ENCODE measurements at places on chromosomes 7 and 10. TPM values are rescaled to one million over a fixed set of nuclear protein-coding genes. Genes with fewer than 3 reads are reported as not detected.

GRCh38 chr7:99014113-99014985, 129.6 kb downstream of the SMURF1 start:
- no peak for DNase-seq

- no peak for DNase-seq
Observed at GRCh38 chr7:128837521-128837921, 7.3 kb downstream of the FLNC start.

DNA sequence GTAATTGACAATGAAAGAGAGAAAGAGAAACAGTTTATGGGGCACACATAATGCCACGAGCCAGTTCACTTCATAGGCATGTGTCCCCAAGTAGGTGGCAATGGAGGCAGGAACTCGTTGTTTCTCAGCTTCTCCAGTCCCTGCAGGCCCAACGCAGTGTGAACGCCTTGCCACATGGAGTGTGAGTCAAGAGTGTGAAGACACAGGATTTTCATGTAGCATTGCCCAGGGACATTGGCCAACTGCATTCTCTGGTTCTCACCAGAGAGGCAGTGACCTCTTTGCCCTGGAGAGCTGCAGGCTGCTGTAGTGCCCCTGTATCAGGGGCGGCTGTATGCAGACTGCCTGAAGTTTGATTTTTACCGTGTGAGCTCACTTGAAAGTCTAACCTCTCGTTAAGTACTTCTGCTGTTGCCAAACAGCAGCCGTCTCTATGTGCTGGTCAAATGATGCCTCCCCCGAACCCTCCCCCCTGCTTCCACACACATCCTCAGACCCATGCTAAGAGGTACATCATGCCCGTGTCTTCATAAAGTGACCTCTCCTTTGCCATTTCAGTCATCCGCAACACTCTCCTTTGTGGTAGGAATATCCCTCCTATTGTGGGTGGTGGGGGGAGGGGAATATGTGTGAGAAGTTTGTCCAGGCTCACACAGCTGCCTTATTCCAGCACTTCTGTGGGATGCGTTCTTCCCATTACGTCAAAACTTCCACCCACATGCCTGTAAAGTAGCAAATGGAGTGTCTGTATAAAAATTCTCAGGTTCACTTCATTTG, 12.7 kb downstream of the LRRC18 start:
- no peak for DNase-seq

DNA sequence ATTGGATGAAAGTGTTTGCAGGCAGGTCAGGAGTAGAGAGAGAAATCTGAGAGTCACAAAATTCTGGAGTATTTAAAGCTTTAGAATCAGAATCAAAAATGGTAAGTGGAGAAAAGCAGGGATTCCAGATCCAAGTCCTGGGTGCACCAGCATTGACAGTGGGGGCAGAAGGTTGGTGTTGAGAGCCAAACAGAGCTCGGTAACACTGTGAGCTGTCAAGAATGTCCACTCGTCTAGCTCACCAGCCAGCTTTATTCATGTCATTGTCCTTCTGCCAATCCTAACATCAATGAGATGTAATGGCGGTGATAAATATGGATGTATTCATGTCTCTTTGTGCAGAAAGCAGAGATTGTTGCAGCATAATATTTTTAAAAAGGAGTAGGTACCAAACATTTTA, 128.8 kb downstream of the KLF6 start:
- DNase-seq, result no peak

DNA sequence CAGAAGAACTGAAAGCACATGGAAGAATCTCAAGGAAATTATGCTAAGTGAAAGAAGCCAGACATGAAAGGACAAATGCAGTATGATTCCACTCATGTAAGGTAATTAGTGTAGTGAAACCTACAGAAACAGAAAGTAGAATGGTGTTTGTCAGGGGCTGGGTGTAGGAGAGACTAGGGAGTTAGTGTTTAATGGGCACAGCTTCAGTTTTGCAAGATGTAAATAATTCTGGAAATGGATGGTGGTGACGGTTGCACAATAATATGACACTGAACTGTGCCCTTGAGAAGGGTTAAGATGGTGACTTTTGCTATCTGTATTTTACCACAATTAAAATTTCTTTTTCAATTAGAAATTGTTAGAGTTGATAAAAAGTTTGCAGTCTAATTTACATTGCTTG, 157.3 kb upstream of the ADCY1 start:
- DNase-seq, result no peak

DNA sequence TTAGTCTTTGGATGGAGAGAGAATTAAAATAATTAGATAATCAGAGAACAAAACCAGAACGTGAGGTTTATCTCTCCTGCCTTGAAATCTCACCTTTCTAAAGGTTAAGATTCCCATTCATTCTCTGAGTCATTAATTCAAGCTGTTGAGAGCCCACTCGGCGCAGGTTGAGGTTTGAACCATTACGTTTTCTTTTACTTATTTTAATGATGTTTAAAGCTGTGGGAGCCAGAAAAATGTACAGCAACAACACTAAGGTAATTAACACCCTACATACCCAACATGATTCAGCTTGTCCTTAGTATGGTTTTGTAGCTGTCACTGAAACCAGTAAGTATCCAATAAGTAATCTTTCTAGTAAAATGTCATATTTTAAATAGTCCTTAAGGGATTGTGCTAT, 153.0 kb upstream of the ANK3 start:
- no peak for DNase-seq

- no peak for DNase-seq
Observed at GRCh38 chr7:150949564-150949963, 28.6 kb downstream of the KCNH2 start.

- DNase-seq, result no peak
Observed at GRCh38 chr10:117750616-117751015, 208.1 kb downstream of the EMX2 start.

CALHM2 gene
- not detected for total RNA-seq

GRCh38 chr7:44167920-44168319, 21.3 kb downstream of the GCK start:
- no peak for DNase-seq

NODAL gene
- total RNA-seq, result not detected

DNA sequence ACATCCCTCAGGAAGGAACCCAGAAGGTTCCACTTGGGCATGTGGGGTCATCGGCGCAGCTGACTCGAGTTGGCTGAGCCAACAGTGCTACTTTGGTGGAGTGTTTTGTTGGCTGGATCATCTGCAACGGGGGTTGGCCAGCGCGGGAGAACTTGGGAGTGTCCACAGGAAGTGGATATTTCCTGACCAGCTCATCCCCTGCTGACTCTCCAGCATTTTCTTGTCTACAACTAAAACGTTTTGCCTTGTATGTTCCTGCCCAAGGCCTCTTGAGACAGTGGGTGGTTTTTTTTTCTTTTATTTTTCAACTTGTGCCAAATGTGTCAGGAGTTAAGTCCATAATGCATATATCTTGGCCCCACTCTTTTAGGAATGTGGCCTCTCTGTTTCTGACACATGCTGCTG, 208.6 kb downstream of the ZNF365 start:
- DNase-seq, result no peak

DNA sequence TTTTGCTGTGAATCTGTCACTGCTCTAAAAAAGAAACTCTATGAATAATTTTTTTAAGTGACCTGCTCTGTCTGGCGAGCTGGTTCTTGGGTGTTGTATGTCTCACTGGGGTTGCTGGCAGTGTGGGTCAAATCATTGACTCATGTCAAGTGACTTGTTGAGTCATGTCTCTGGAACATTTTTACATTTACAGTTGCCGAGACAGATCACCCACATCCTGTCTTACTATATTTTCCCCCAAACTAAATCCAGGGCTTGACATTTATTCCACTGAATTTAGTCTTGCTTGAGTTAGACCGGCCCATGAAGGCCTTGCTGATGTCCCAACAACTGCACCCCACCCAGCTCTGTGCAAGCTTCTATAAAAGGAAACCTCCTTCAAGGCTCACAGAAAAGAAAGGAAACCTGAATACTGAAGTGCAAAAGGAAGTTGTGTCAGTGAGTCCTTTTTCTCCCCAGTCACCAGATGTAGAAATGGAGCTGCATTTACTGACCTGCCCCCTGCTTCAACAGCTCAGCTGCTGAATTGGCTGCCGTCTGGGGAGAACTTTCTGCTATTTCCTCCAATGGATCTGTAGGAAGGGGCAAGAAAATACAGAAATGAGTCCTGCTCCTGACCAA, 290.3 kb downstream of the TNS3 start:
- DNase-seq, result no peak

- no peak for DNase-seq
Observed at GRCh38 chr10:72321248-72322029, 33.3 kb downstream of the DNAJB12 start.

DNA sequence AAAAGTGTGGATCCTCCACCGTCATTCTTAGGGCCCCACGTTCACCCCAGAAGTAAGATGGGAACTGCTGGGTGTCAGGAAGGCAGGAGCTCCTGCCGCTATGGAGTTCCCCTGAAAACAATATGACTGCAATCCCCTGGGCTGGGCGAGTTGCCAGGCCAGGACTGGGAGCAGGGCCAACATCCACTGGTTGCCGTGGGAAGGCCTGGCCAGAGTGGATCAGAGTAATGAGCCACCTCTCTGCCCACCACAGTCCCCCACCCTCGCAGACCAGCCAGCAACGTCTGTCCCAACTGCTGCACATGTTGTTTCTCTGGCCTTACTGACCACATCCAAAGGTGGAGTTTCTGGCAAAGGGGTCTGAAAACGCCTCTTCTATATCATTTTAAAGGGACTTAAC, 86.6 kb downstream of the STRA8 start:
- DNase-seq, result no peak

- DNase-seq, result no peak
Observed at GRCh38 chr10:77582710-77583115, 54.9 kb downstream of the KCNMA1 start.

WEE2 gene
- not detected for total RNA-seq

DNA sequence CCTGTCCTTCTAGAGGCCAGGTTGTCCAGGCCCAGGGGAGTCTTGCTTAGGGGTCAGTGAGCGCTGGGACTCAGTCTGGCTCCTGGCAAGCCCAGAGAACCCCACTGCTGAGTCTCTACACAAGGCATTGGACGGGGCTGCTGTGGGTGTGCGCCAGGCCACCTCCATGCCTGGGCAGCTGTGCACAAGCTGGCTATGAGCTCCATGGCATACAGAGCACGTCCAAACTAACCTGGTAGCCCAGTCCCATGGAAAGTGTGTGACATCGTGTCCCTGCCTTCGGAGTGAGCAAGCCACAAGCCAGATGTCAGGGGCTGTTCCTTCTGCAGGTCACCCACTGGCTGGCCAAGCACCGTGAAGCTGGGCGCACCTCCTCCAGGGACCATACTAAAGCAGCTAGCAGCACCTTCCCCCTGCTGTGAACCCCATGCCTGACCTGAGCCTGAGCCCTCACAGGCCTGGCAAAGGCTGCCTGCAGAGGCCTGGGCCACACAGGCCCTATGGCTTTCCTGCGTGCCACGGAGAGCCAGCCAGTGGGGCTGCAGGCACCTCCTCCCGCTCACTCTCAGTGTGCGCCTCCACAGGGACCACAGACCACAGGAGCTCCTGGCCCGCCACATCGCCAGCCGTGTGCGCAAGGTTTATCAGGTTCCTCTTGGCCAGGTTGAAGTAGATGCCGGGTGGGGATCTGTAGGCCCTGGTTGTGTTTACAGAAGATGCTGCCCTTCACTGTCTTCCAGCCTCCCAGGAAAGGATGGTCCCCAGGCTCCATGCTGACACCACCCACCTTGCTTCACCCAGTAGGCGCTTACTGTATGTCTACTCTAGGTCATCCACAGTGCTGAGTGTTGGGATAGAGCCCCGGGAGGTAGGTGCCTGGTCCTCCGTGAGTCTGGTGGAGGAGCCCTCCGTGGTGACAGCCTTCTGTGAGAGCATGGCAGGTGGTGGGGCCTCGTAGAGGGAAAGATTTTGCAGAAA, 219.7 kb downstream of the EBF3 start:
- DNase-seq, result no peak

DNA sequence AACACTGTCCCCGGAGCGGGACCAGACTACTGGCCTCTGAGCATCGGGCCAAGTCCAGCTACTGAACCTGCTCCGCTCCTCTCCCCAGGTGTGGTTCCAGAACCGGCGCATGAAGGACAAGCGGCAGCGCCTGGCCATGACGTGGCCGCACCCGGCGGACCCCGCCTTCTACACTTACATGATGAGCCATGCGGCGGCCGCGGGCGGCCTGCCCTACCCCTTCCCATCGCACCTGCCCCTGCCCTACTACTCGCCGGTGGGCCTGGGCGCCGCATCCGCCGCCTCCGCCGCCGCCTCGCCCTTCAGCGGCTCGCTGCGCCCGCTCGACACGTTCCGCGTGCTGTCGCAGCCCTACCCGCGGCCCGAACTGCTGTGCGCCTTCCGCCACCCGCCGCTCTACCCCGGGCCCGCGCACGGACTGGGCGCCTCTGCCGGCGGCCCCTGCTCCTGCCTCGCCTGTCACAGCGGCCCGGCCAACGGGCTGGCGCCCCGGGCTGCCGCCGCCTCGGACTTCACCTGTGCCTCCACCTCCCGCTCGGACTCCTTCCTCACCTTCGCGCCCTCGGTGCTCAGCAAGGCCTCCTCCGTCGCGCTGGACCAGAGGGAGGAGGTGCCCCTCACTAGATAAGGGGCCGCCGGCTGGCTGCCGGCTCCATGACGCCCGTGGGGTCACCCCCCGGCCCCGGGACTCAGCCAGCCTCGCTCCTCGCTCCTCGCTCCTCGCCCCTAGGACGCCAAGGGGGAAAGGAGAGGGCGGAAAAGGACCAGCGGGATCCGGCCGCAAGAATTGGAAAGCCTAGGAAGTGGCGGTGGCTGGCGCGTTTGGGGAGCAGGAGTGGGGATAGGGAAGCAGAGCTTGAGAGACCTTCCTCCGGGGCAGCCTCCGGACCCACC, 3.4 kb downstream of the EVX1 start:
- DNase-seq, result no peak

GIMAP8 gene
- not detected for total RNA-seq

FAM53B gene
- 41.3 TPM for total RNA-seq

DNA sequence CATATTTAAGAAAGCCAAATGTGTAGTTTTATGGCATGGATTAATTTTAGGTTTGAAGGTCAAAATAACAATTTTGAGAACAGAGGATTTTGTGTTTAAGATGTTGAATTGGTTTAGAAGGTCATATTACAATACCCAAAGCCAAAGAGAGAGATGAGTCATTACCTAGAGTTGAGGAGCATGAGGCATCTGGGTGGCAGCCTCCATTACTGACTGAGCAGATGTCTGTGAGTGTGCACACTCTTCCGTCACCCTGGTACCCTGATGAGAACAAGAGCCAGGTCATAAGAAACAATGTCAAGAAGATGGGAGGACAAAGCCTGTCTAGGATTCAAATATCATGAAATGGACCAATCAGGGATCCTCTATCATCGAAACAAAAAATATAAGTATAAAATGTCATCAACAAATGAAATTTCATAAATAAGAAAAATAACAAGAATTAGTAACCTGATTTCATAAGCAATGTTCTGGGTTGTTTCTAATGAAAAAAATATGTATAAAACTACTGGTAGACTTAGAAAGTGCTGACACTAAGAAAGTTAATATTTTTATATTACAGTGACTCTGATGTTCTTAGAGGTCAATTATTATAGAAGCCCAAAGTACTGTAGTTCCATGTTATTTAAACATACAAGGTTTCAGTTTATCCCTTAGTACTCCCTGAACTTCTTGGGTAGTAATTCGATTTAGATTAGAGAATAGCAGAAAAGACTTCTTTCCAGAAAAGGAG, 20.0 kb downstream of the CUBN start:
- no peak for DNase-seq

Data from neural crest cell (in vitro differentiated cells).